Kasumi-1 (cell line): ENCODE measurements at places on chromosomes 2 and 18.
A peak's percentile ranks its signal among the peaks of the same experiment; 100 is the strongest.

GRCh38 chr2:168685600-168686451 lies 116.6 kb upstream of the NOSTRIN start:
- peak; percentile 90 for DNase-seq

DNA sequence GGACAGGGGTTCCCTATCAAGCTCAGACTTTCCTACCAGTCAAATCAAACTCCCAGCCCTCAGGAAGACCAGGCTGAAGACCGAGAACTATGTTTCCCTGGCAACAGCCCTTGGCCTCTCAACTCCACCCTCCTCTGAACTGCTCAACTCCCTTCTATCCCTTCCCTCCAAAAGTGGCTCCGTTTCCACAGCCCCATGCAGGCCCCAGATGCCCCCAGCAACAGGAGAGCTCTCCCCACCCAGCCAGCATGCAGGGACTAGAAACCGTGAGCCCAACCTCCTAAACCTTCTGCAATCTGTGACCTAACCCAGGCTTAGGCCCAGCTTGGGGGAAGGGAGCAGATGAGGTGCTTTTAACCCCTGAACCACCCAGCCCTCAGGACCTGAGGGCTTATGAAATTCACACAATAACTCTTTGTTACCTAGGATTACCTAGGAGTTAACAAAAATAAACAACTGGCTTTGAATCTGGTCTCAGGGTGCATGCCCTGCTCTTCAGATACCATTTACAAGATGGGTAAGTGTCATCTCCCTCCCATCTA lies 87.2 kb downstream of the BCL11A start:
- DNase-seq: no peak

DNA sequence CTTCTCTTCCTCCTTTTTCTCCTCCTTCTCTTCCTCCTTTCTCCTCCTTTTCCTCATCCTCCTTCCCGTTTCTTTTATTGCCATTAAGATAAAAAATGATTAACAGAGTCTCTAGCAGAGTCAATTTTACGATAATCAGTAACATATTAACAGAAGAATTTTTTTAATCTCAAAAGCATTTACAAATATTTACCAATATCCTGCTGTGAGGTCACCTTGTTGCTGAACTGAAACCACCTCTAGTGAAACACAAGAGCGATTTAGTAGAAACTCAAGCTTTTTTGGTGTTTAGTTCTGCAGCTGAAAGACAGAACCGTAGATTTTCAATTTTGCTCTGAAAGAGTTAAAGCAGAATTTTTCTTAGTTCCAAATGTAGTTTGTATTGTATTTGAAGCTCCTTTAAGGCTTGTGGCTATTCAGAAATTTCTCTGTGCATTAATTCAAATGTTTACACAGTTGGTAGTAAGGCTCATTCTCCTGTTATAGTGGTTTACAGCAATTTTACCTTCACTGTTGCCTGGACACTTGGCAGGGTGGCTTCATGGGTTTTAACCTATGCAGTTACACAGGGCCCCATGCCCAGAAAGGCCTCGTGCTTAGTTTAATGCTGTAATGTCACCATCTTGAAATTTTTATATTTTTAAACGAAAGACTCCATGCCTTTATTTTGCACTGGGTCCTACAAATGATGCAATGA lies 1106.6 kb upstream of the FAM98A start:
- no peak for DNase-seq

DNA sequence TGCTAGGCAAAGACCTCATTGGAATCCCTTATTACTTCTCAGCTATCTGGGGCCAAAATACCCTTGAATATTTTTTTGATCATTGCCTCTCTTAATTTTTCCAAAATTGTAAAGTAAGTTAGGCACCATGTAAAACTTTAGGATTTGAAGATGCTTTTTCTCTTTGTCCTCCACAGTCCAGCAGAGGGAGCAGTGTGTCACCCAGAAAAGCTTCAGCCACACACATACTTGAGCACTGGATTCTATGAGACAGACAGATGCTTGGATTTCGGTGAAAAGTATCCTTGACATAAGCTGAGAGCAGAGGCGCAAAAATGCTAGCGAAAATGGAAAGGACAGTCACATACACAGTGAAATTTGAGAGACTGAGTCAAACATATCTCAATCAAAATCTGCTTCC lies 74.7 kb upstream of the KCNJ3 start:
- peak; percentile 70 for DNase-seq

DNA sequence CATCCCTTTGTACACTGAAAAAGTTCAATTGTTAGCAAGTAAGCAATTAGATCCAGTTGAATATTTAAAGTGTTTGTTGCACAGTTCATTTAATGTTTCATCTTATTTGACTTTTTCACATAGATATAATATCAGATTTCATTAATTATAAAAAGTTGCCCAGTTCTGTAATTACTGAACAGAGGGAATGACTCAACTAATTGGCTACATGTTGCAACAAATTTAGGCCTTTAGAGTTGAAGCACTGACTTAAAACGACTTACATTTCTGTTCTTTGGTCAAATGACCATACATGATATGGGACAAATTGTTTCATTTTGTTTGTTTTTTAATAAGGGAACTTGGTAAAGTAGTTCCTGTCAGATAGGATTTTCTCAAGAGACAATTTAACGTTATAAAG lies 68.5 kb upstream of the FAM117B start:
- no peak for DNase-seq

DNA sequence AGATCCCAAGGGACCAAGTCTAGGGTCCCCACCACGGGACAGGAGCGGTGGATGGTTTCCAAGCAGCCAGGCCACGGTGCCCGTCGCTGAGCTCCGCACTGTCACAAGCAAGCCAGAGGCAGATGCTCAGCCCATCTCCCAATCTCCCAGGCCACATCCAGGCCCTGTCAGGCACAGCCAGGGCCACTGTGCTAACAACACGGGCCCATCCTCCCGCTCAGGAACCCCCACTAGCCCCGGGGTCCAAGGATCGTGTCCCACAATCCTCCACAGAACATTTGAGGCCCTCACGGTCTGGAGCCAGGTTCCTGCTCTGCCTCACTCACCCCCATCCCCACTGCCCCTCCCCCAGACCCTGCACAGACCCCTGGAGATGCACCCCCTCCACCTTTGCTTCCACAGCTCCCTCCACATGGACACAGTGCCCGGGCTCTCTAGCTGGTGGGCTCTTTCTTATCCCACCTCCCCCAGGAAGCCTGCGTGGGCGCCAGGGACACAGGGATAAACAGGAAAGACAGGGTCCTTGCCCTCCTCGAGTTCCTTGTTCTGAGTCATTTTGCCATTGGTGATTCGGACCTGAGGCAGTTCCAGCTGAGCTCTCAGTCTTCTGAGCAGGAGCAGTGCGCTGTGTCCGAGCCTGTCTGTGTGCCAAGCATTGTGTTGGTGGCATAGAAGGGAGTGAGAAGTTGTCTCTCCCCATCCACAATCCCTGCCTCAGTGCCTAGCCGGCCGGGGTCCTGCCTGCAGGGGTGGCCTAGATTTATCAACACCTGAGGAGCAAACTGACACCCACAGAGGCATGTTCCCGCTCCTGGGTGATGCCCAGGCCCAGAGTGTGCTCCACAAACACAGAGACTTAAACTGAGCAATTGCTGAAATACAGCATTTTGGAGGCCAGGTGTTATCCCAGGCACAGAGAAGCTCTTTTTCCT lies 7.0 kb downstream of the CROCC2 start:
- DNase-seq: no peak

DNA sequence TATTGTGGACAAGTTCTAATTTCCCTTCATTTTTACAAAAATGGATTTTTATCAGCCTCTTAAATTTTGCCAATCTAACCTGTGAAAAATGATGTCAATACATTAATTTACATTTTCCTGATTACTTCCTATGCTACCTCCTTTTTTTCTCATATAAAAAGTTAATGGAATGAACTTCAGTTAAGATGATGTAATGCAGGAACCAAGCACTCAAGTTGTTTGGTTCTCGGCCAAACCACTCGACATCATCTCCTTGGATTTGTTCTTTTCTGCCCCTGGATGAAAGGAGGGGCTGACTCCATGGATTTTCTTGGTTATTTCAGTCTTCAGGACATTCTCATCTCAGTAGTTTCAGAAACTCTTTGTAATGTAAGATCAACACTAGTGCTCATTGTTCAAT lies 253.1 kb upstream of the NXPH2 start:
- DNase-seq: no peak

- DNase-seq: no peak
These were observed 58.1 kb upstream of the MCFD2 start for GRCh38 chr2:46973673-46974072.

DNA sequence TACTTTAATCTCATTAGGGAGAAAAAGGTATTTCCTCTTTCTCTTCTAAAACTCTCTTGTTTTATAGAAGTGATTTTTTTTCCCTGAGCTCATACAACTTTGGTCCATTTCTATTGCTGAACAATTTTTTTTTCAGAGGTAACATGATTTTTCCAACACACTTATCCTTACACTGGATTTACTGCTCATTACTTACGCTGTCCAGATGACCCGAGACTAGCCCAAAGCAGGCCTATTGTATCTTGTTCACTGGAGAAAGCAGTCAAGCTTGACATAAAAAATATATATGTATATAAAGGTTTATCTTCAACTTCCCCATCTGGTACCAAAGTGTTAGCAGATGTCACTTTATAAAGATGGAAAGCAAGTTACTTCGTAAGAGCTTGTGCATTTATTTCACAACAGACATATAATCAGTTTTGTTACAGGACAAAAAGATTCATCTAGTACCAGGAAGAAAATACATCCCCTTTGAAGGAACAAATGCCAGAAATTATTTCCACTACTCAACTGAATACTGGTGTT lies 70.4 kb upstream of the KIDINS220 start:
- no peak for DNase-seq

DNA sequence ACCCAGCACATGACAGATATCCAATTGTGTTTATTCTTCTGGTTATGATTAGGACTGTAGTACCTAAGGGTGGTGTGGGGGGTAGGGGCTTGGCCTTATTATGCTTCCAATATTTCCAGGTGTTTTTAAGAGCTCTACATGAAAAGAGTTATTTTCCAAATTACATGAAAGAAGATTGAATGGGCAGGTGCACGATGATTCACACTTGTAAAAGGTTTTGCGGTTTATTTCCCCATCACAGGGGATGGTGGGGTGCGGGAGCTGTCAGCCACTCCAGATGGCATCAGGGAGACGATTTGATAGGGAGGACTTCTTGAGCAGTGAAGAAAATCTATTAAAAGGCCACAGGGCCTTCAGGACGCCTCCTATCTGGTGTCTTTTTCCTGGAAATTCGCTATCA lies 15.1 kb upstream of the CCBE1 start:
- no peak for DNase-seq

DNA sequence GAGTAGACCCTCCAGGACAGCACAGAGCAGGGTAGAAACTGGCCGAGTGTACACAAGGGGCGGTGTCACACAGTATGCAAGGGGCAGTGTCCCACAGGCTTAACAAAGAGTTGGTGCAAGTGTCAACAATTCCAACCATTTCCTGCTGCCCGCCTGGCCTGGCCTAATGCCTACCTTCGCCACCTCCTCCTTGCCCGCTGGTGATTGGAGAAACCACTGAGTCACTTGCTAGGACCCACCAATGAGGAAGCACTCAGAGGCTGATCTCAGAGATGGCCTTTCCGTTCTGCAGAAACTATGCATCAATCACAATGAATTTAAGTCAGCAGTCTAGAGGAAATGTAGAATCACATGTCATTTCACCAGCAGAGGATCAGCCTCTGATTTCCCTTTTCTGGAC lies 263.3 kb upstream of the PKDCC start:
- no peak for DNase-seq
